ENCODE measurements at places on chromosomes 13 and 19. TPM values are rescaled to one million over a fixed set of nuclear protein-coding genes. Genes with fewer than 3 reads are reported as not detected.

SELENOV gene
- total RNA-seq = not detected

GPR12 gene
- total RNA-seq = not detected

RNF17 gene
- total RNA-seq = not detected

LACC1 gene
- total RNA-seq = 4.8 TPM
